ENCODE measurements at places on chromosomes 7 and 10. TPM values are rescaled to one million over a fixed set of nuclear protein-coding genes. Genes with fewer than 3 reads are reported as not detected.

Gene SPACDR
- not detected for total RNA-seq

Gene OR6V1
- not detected for total RNA-seq

Gene MLXIPL
- total RNA-seq, result 1.6 TPM

Gene ANKRD16
- total RNA-seq, result 8.4 TPM

Gene NEBL
- total RNA-seq, result 6.8 TPM

All from skeletal muscle tissue (tissue), 5 donors.